ENCODE measurements at places on chromosomes 3 and 15. TPM values are rescaled to one million over a fixed set of nuclear protein-coding genes. Genes with fewer than 3 reads are reported as not detected.

DNA sequence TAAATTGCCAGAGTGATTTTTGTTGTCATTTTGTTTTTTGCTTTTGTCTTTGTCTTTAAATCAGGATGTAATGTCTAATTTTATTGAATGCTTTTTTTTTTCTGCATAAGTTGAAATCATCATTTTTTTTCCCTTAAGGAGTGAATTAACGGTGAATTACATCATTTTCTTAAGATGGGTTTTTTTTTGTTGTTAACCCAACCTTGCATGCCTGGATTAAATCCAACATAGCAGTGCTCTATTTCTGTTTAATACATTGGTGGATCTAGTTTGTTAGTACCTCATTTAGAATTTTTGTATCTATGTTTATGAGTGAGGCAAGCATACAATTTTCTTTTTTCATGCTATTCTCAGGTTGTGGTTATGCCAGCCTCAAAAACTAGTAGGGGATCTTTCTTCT, 186.4 kb upstream of the TMC3 start:
- DNase-seq = no peak

DNA sequence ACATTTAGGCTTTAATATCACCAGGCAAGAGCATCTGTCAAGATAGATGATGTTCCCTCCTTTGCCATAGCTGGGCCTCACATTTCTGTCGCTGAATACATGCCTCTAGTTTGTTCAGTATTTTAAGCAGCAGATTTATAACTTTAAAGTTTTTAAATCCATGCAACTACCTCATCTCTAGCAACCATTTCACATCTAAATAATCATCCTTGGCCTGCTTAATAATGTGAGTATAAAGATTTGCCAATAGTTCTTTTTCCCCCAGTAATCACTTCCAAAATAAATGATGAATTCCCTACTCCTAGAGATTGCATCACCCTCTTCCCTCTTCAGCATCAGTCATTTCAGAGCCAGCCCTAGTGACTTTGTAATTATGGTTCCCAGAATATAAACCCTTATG, 36.2 kb upstream of the FILIP1L start:
- DNase-seq = no peak

DNA sequence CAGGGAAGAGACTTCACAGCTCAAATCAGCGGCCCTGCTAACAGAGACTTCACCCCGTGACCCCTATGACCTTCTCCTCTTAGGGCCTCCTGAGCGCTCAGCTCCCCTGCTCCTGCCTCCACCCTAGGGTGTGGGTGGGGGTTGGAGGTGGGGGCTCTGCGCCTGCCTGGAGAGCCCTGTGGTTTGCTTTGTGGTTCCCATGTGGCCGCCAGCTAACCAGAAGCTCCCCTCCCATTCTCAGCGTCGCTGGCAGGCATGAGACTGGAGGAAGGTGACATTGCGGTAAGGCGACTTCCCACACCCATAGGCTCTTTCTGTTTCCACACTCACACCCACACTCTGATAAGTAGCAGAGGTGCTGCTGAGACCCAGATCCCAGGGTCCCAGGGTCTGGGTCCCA, 27.6 kb downstream of the XYLB start:
- DNase-seq = no peak

DNA sequence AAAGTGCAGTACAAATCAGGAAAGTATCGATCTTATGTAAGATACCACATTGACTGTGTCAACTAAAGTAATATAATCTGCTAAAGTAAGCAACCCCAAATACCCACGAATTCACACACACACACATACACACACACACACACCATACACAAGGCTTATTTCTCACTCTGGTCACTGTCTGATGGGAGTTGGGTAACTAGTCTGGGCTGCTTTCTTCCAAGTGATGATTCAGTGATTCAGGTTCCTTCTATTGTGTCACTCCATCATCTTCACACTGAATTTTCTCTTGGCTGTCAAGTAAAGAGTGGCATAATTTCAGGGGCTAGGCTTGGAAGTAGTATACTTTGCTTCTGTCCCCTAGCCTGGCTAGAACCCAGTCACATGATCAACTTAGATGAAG, 104.8 kb upstream of the CCDC54 start:
- DNase-seq = no peak

DNA sequence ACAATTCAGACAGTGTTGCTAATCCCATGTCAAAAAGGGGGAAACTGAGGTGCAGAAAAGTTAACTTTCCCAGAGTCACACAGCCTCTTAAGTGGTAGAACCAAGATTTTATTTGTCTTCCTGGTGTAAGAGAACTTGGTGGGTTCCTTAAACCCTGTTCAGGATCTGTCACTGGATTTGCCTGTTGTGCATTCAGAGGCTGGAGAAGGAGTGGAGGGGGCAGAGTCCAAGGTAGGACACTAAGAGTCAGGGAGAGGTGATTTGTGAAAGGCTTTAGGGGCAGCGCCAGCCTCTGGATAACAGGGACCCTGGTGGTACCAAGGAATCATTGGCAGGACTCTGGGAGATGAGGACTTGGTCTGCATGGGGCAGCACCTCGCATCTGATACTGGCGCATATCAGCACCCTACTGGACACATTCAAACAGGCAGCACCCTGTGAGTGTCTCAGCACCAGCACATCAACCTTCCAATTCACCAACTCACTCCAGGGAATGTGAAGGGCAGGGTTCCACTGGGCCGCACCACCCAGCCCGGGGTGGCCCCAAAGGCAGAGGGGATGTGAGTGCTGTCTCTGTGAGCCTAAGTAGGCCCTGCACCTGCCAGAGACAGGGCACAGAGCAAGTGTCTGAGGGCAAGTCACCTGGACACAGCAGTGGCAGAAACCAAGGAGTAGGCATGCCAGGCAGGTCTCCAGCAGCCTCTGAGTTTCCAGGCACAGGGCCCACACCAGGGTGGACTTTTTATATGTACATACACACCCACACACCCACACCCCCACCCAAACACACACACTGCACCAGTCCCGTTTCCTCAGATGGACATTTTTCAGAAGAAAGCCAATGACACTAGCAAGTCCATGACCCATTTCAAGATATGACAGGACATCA, 71.6 kb downstream of the LIPC start:
- DNase-seq = no peak

- no peak for DNase-seq
These were observed 76.6 kb upstream of the DLG1 start for GRCh38 chr3:197375001-197375441.

- no peak for DNase-seq
These were observed 17.9 kb downstream of the RIOX2 start for GRCh38 chr3:97954228-97954827.

DNA sequence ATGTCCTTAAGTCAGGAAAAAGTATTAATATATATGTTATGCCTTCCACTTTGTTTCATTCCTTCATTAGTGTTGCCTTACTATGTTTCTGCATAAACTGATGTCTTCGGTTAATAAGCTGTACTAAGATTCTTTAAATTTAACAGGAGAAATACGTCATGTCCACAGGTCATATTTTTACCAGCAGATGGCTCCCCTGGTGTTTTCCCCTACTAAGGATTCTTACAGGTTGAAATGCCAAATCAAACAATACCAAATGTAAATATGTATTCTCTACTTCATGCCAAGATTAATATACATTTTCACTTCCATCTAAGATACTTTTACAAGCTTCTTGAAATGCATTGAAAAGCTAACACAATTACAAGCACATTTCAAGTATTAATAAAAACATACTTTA, 1602.1 kb downstream of the SI start:
- DNase-seq = no peak

GRCh38 chr15:85495096-85495495, 114.7 kb downstream of the AKAP13 start:
- no peak for DNase-seq

DNA sequence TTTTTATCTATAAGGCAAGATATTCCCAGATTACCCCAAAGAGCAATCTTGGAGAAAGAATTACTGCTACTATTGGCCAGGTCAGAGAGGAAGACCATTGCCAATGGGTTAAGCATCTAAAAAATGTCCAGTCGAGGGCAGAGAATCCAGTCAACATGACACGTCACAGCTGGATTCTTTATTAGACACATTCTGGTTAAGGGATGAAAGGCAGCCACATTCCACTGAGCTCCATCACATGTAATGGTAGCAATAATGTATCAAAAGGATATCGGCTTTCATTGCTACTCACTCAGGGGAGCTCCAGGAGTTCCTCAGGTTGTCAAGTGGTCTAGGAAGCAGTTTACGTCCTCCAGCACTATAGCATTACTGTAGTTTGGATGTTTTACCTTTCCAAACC, 421.1 kb downstream of the PLOD2 start:
- no peak for DNase-seq

SLC30A4 gene
- 8.8 TPM for total RNA-seq

GRK7 gene
- total RNA-seq = not detected

INTS14 gene
- 48.4 TPM for total RNA-seq

RAB6B gene
- 1.9 TPM for total RNA-seq

All from dermis blood vessel endothelial cell (primary cell).